Activated CD8-positive, alpha-beta memory T cell treated with anti-CD3 and anti-CD28 coated beads for 48 hours (primary cell): ENCODE measurements at places on chromosomes 3 and 15.

DNA sequence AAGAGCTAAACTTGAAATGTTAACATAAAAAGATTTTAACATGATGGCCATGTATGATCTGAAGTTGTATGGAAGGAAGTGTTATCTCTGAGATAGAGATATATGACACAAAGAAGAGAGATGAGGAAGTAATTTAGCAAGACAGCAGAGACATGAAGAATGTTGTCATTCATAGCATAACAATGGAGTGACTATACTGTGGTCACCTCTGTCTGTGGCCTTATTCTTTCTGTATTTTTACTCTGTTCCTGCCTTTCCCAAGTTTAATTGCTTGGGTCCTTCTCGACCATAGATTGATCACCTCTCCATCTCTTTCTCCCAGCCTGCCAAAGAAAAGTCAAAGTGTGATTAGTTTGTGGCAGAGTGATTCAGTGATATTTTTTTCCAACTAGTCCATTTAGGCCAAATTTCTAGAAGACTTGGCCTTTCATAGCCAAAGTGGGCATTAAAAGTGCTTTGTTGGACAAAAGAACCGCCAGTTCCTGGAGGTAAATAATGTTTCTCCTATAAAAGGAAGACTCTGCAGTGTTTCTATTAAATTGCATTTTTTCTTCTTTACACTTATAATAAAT, 711.9 kb downstream of the CADM2 start:
- DNase-seq: no peak

DNA sequence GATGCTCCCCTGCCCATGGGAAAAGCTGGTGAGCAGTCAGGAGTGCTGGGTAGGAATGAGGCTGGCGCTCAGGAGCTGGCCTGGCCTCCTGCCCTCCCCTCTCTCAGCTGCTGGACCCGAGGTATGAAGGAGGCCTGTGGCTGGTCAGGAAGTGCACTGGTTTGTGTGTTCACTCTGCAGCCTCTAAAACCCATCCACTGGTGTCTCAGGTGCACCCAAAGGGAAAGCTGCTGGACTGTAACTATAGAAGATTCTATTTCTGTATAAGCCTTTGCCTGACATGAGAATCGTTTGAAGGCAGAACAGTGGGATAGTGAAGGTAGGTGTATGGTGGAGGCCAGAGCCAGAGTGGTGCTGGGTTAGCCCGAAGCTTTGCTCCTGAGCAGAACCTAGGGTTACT, 5.7 kb upstream of the CPNE9 start:
- no peak for DNase-seq

GRCh38 chr3:55562700-55563099, 75.6 kb upstream of the WNT5A start:
- no peak for DNase-seq

DNA sequence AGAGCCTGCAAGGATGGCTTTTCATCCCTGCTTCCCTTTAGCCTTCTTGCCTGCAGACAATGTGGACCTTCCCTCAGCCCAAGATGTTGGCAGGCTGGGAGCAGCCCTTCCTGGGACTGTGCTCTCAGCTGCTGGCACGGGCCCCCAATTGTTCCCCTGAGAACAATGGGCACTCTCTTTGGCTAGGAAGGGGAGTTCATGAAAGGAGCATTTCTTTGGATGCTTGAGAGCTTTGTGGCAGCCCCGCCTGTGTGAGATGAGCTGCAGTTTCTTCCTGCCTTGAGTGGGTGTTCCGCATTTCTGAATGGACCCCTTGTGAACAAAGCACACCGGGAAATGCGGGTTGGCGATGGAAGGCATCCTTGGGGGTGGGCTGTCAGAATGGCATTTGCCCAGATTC, 35.0 kb upstream of the BSN start:
- no peak for DNase-seq

DNA sequence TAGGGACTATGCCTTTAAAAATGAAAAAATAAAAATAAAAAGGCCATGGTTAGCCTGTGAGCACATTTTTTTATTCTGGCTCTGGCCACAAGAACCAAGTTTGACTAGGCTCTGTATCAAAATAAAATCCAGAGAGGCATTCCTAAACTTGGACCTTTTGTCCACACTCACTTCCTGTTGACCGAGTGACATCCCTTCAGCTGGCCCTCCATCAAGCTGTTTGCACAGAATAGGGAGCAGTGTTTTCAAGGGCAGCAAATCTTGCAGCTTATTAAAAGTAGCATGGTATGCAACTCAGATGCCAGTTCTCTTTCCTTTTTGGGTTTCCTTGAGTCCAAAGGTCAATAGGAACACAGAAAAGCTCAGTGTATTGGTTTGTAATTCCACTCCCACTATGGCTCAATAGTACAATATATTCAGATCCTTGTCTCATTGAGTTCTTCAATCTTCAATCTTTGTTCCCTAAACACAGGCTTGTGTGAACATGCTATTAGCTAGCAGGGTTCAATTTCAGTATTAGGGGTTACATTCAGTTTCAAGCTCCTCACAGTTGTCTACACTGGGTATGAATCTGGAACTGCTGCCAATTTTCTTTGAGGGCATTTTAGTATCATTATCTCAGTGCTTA, 244.5 kb downstream of the RBMS3 start:
- no peak for DNase-seq
